ENCODE measurements at places on chromosomes 5 and 9.
A peak's percentile ranks its signal among the peaks of the same experiment; 100 is the strongest.

GRCh38 chr9:3825721-3826120, 299.9 kb upstream of the RFX3 start:
- no peak for DNase-seq

DNA sequence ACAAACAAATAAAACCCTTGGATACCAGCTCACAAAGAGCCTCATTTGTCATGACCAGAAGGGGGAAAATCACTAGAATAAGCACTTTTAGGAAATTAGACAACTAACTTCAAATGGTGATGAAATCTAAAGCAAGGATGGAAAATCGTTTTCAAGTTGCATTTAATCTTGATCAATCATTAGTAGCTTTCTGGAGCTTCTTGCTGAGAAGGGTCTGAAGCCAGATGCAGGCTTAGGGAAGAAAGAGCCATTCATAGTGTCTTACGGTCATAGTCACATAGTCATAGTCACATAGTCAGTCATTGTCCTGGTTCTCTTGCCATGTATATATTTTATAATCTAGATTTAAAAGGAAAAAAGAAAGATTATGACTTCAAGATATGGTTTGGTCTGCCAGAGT, 610.5 kb downstream of the ACTL7B start:
- DNase-seq: no peak

GRCh38 chr5:136070486-136071285, 41.9 kb downstream of the TGFBI start:
- no peak for DNase-seq

GRCh38 chr9:79129865-79130480, 441.8 kb upstream of the TLE4 start:
- DNase-seq: peak; percentile 68

DNA sequence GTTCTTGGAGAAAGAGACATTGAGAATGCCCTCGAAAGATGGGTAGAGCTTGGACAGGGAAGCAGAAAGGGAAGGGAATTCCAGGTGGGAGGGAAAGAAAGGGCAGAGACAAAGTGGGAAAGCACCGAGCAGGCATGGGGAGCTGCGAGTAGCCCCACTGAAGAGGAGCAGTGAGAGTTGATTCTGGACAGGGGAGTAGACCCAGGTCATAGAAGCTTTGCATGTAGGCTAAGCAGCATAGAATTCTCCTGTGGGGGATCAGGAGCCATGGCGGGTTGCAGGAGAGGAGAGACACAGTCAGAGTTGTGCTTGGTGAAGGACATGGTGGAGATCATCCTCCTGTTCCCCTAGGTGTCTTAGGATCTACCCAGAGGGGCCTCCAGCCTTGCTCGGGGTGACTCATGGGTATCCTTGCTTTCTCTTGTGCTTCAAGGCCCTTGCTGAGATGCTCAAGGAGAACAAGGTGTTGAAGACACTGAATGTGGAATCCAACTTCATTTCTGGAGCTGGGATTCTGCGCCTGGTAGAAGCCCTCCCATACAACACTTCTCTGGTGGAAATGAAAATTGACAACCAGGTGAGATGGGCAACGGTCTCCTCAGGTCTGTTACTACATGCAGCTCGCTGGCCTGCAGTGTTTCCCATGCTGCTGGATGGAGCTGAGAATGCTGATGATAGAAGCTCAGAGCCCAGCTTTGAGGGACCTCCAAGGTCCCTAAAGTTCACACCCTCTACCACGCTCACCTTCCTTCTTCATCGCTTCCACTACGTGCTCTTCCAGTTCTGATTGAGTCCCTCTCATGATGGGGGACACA, 64.5 kb downstream of the TSTD2 start:
- DNase-seq: no peak

- DNase-seq: peak; percentile 87
Measured at GRCh38 chr9:77751341-77752091, 103.4 kb upstream of the GNA14 start.

All from astrocyte of the spinal cord (primary cell).